ENCODE measurements at places on chromosomes 4 and X.
A peak's percentile ranks its signal among the peaks of the same experiment; 100 is the strongest.

DNA sequence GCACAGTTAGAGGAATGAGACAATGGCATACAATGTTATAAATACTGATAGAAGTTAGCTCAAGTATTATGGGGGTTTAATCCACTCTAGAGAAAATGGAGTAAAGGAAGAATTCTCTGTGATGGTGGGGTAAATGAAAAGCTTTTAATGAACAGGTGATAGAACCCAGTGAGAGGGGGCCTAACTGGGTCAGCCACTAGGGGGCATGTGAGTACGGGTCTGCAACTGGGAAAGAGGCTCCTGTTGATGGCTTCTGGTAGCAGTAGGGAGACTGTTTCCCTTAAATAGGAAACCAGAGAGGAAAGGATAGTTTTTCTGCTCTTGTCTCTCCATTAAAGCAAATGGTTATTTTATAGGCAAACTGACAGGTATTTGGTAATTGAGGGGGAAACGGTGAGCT is 132.8 kb upstream of the GPR101 start:
- no peak for ATAC-seq

DNA sequence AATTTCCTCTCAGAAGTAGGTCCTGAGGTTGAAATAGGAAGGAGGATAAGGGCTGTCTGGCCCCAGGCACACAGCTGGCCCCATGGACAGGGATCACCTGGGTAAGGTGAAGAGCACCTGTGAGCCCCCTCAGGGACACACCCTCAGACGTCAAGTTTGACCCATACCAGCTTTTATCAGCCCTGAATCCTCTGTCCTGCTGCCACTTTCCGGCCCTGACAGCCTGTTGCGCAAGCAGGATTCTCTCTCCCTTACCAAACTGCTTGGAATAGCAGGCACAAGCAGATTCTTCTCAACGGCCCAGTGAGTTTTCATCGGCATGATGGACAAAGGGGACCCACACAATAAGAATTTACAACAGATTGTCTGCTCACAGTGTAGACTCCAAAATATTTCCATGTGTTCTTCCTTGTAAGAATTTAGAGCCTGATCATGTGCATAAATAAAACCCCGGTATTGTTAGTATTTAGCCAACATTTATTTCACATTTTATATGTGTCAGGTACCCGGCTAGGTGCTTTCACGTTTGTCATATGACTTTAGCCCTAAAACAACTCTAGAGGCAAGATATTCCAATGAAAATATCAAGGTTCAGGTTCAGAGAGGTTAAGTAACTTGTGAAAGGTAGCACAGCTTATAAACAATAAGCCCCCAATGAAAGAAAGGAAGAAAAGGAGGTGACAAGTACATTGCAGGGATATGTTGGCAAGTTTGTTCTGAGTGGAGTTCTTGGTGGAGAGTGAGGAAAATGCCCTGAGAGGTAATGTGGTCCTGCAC is 107.2 kb upstream of the KIT start:
- ATAC-seq = no peak

DNA sequence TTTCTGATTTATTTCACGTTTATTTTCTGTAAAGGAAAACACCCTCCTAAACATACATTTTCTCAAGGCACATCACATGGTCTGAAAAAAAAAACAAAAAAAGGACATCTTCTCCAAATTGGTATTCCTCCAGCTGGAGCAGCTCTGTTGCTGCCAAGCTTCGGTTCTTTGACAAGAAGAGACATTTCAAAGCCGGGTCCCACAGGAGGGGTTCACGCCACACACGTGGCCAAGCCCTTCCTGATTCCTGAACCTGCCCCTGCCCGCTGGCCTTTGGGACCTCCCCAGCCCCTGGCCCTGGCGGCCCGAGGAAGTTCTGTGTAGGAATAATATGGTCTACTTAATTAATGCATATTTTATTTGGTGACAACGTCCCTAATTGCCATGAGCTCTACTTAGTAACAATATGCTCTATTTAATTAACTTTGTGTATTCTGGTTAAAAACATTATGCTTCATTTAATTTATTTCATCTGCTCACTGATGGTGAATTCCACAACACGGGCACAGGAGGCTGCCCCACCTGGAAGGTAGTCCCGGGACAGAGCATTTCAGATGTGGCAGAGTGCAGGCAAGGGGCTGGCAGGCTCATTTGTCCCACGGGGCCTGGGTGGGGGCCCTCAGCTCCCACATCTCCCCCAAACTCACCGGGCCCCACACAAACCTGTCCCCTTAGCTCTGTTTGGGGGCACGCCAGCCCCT is 5.4 kb upstream of the RGS12 start:
- no peak for ATAC-seq

GRCh38 chr4:119299260-119299671 is 22.7 kb downstream of the FABP2 start:
- ATAC-seq = no peak

- ATAC-seq = no peak
Measured at GRCh38 chr4:99148550-99148949, 4.5 kb upstream of the ADH4 start.

DNA sequence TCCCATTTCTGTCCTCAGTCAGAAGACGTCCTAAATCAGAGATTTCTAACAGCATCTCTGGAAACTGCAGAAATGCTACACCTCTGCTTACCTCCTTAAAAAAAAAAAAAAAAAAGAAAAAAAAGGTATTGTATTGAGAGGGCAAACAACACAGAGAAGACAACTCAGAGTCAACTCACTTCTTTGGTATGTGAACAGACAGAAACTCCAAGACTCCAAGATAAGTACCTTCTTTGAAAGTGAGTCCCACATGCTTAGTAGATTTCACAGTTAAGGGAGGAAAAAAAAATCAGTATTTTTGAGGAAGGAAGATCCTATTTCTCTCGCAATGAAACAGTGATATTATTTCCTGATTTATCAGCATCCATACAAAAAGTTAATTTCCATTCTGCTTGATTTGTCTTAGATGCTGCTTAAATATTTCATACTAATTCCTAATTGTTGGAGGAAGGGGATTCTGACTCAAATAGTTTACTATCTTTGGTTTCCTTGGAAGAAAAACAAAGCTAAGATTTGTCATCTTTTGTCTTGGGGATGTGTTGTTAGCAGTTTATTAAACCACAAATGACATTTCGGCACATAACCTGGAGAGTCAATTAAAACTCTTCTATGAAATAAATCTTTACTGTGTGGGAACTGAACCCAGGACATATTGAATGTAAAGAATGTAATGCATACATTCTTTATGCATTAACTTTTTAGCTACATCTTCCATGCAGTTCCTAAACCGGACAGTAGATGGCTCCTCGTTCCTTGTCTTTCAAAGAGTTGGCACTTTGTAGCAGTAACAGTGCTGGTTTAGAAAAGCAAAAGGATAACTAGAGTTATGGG is 4.7 kb downstream of the RASGEF1B start:
- ATAC-seq = no peak

- no peak for ATAC-seq
Measured at GRCh38 chr4:8403173-8403753, 37.3 kb downstream of the ACOX3 start.

DNA sequence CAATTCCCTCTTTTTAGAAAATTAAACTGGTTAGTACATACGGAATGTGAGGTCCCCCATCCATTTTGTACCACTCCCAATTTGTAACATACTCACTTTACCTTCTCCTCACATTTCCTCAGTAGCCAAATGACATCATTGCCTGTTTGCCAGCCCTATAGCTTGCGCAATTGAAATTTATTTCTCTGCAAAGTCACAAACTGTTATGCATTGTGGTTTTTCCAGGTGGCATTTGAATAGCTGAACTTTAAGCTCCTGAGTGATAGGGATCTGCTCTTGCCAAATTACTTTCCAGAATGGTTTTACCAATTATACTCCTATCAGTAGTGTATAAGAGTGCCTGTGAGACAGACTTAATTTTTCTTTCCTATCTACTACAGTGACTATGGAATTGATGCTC is 7.7 kb downstream of the COL4A5 start:
- no peak for ATAC-seq

DNA sequence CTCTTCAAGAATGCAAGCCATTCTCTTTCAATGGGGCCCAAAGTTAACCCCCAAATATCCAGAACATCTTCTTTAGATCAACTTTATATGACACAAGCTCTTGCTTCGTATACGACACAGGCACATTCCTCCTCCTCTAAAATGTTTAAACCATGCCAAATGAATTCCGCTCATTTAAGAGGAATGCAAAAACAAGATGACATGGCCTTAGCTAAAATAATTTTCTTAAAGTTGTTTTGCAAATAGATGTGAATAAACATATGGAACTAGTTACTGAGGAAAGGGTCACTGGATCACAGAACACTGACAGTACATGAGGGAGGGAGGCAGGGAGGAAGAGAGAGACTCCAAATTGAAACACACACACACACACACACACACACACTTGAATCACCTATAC is 97.4 kb downstream of the RASL11B start:
- ATAC-seq = no peak

GRCh38 chrX:115898382-115899001 is 272.1 kb upstream of the AGTR2 start:
- peak; percentile 66 for ATAC-seq

- no peak for ATAC-seq
Measured at GRCh38 chrX:150607201-150607600, 38.8 kb downstream of the MTM1 start.

DNA sequence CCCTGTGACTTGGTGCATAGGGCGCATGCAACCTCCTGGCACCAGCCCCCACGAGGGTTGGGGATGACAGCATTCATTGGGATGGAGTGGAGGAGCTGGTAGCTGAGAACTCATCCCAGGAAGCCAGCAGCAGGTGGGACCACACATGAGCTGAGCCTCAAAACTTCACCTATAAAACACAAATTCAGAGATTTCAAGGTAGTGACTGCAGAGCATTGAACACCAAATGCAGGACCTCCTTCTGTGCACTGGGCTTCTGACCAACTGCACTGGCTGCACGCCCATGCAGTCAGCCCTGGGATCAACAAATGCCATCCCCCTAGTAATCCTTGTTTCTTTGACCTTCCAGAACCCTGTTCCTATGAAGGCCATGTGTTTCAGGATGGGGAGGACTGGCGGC is 197.8 kb downstream of the FRAS1 start:
- no peak for ATAC-seq

DNA sequence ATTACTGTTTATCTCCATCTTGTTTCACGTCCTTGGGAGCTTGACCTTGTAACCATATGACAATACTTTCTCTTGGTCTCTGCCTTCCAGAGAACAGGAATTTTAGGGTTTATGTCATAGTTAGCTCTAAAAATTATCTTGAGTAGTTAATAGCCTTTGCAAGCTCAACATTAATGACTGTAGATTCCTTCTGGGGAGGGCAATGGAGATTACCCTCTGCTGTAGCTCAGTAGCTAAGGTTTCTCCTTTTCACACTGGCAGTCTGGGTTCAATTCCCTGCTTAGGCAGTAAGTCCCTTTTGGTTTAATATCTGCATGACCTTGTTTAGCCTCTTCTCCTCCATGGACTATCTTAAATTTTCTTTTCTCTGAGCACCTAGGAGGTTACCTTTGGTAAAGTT is 181.7 kb upstream of the GPR101 start:
- no peak for ATAC-seq

- no peak for ATAC-seq
Measured at GRCh38 chr4:183256756-183257385, 63.2 kb downstream of the CLDN22 start.

GRCh38 chr4:122826079-122826527 is 528 bp upstream of the FGF2 start:
- ATAC-seq = no peak

- ATAC-seq = no peak
Measured at GRCh38 chrX:9855561-9856283, 69.5 kb downstream of the SHROOM2 start.

GRCh38 chr4:181677621-181678020 is 565.6 kb upstream of the TENM3 start:
- no peak for ATAC-seq

- ATAC-seq = peak; percentile 93
Measured at GRCh38 chr4:38785901-38786402, 3.2 kb upstream of the TLR10 start.

DNA sequence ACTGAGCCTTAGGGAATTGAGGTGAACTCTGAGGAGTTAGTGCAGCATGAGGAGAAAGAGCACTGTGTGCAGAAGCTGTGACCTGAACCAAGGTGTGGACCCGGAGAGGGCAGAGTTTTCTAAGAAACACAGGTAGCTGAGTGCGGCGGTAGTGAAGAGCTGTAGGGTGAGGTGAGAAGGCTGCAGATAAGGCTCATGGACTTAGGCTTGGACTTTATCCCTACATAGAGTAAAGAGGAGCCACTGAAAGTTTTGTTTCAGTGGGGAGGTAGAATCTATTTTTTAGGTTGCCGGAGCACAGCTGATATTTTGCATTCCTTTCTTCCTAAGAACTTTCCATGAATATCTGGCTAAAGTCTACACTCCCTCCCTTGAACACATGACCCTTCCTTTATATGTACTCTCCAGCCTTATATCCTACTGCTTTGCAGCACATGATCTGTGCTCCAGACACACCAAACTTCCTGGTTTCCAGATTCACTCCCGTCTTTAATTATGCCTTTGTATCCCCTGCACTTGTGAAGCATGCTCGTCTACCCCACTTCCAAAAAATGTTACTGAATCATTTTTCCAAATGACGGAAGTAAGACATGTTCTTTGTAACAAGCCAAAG is 10.6 kb upstream of the PGRMC2 start:
- ATAC-seq = no peak

DNA sequence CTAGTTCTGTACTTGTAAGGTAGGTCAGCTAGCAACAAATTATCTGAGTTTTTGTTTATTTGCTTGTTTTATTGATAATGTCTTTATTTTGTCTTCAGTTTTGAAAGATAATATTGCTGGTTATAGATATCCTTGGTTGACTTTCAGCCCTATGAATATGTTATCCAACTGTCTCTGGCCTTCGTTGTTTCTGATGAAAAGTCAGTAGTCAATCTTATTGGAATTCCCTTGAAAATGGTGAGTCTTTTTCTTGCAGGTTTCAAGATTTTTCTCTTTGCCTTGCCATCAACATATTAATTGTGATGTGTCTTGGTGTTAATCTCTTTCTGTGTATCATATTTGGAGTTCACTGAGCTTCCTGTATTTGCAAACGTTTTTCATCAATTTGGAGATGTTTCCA is 113.1 kb upstream of the NEIL3 start:
- no peak for ATAC-seq

GRCh38 chr4:137425281-137425680 is 107.0 kb downstream of the PCDH18 start:
- no peak for ATAC-seq

GRCh38 chr4:150366487-150366999 is 215.4 kb upstream of the MAB21L2 start:
- peak; percentile 67 for ATAC-seq
